ENCODE measurements at places on chromosomes 16 and 17.

- DNase-seq: no peak
Observed at GRCh38 chr17:28545787-28546415, 6.5 kb downstream of the UNC119 start.

GRCh38 chr17:71229070-71229469 lies 891.8 kb upstream of the SOX9 start:
- no peak for DNase-seq

GRCh38 chr17:60158751-60159478 lies 9.1 kb downstream of the CA4 start:
- DNase-seq: no peak

DNA sequence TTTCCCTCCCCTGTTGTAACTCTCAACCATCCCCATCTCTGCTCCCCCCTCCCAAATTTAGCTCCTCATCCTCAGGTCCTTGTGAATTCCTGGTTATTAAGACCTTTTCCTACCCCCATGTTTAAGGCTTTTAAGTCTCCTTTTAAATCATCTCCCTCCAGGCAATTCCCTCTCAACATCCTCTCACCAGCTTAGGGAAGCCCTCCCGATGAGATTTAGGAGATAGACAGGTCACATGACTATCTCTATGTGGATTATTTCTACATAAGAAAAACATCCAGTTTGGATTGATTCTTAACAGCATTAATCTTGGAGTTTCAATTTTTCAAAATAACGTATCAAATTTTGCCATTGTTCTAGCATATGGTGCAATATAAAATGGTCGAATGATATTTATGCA lies 12.5 kb upstream of the WSB1 start:
- DNase-seq: no peak

DNA sequence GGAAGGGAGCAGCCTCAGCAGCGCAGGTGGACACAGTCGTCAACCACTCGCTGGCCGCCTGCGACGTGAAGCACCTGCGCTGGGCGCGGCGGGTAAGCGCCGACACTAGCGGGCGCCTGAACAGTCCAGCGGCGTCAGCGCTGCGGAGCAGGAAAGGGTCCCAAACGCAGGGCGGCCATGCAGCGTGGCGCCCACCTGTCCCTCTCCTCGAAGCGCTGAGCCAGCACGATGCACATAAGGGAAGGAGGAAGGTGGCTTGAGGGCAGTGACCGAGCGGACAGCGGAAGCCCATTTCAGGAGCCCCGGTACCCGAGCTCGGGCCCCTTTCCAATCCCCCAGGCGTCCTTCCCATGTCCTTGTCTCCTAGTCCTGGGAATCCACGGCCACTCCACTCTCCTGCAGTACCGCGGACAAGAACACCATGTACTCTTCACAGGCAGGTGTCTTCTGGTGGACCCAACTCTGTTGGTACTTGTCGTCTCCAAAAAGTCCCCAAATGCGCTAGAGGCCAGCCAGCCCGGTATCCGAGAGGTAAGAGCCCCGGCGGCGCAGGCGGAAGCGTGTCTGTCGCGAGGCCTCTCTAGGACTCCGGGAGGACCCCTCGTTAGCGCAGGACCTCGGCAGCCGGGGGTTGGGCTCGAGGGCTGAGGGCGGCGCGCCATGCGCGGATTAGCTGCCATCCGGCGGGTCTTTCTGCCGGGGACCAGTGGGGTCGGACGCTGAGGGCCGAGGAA lies 14.4 kb downstream of the ZNF232 start:
- peak; percentile 61 for DNase-seq

DNA sequence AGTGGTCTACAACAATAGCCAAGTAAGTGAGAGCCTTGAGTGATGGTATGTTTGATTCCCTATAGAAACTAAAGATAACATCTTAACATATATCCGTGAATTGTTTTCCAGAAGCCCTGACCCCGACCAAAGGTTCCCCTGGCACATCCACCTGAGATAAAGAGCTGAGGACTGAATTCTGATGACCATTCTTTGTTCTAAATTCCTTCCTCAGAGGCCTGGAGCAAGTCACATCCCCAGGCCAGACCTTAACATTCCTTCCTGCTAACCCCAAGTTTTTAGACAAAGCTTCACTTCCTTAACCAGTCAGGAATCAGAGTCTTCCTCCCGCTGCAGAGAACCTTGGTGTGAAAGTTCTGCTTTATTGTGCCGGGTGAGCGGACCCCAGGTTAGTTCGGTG lies 83.3 kb downstream of the PMP22 start:
- no peak for DNase-seq

- DNase-seq: no peak
Observed at GRCh38 chr17:21289902-21290571, 5.5 kb downstream of the MAP2K3 start.

- DNase-seq: no peak
Observed at GRCh38 chr16:54444851-54445458, 158.4 kb upstream of the IRX3 start.

DNA sequence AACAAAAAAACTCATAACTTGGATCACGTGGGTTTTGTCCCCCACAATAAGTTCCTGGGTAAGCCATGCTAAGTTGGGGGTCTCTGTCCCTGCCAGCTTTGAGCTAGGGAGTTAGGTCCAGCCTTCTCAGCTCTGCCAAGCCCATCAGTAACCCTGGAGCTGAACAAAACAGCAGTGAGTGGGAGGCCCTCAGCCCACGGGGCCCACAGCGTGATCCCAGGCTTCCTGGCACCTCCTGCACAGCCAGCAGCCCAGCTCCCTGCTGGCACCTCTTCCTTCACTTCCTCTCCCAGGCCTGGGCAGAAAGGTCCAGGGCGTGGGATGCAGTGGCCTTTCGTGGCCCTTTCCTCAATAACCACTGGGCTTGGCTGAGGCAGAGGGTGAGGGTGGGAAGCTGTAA lies 35.5 kb upstream of the CDC42EP4 start:
- DNase-seq: no peak

All from right atrium auricular region (tissue), 2 donors.